Spinal cord (tissue), 10 donors: ENCODE measurements at places on chromosomes 16 and 17. TPM values are rescaled to one million over a fixed set of nuclear protein-coding genes. Genes with fewer than 3 reads are reported as not detected.

SCNN1B gene
- total RNA-seq = 0.40 TPM

NME3 gene
- 21.6 TPM for total RNA-seq

TNFRSF13B gene
- not detected for total RNA-seq

C17orf100 gene
- total RNA-seq = 2.2 TPM

AXIN2 gene
- total RNA-seq = 51.4 TPM

LGALS9B gene
- total RNA-seq = not detected

CDIPT gene
- total RNA-seq = 78.6 TPM

ADGRG3 gene
- 3.6 TPM for total RNA-seq

TEKT1 gene
- 2.9 TPM for total RNA-seq

TPSAB1 gene
- total RNA-seq = 1.2 TPM

BCL6B gene
- 3.1 TPM for total RNA-seq

GDPD1 gene
- total RNA-seq = 47.3 TPM

SDR42E2 gene
- total RNA-seq = not detected

COX10 gene
- 18.1 TPM for total RNA-seq

CTF1 gene
- 0.79 TPM for total RNA-seq

SLC6A4 gene
- 36.0 TPM for total RNA-seq

HAPSTR1 gene
- 87.0 TPM for total RNA-seq

ZNF624 gene
- total RNA-seq = 19.3 TPM
